ENCODE measurements at places on chromosomes 16 and 17.

DNA sequence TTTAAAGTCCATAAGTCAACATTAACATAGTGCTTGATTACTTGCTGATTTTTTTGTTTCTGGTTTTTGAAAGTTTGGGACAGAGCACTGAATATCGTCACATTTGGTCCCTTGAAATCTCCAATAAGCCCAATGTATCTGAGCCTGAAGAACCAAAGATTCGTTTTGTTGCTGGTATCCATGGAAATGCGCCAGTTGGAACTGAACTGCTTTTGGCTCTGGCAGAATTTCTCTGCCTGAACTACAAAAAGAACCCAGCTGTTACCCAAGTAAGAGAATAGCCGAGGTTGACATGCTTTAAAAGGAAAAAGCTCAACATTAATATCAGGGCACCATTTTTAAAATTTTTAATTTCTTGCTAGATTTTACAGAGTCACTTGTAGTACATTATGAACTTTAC lies 27.7 kb upstream of the GOSR1 start:
- no peak for DNase-seq

DNA sequence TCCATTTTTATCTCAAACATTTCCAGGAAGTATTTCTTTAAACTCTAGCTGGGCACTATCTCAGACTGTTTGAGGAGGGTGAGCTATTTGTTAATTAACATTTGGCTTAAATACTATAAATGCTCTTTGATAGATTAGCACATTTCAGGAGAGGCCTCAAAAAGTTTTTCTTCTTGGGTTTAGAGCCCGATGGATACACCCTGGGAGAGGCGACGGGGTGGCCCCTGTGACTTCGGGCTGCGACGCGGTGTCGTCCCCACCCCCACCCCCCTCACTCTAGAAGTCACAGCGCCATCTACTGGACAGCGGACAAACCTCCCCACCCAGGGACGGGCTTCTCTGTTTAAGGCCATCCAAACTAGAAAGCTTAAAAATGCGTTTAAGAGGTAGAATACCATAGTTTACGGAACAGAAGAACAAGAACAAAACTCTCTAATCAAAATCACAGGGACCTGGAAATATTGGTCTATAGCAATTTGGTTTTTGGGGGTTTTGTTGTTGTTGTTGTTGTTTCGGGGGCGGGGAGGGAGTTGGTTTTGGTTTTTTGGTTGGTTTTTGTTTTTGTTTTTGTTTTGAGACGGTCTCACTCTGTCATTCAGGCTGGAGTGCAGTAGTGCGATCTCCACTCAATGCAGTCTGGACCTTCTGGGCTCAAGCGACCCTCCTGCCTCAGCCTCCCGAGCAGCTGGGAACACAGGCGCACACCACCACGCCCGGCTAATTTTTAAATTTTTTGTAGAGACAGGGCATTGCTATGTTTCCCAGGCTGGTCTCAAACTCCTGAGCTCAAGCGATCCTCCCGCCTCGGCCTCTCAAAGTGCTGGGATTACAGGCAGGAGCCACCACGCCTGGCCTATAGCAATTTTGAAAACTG lies 254.4 kb downstream of the C16orf95 start:
- peak; percentile 30 for DNase-seq

DNA sequence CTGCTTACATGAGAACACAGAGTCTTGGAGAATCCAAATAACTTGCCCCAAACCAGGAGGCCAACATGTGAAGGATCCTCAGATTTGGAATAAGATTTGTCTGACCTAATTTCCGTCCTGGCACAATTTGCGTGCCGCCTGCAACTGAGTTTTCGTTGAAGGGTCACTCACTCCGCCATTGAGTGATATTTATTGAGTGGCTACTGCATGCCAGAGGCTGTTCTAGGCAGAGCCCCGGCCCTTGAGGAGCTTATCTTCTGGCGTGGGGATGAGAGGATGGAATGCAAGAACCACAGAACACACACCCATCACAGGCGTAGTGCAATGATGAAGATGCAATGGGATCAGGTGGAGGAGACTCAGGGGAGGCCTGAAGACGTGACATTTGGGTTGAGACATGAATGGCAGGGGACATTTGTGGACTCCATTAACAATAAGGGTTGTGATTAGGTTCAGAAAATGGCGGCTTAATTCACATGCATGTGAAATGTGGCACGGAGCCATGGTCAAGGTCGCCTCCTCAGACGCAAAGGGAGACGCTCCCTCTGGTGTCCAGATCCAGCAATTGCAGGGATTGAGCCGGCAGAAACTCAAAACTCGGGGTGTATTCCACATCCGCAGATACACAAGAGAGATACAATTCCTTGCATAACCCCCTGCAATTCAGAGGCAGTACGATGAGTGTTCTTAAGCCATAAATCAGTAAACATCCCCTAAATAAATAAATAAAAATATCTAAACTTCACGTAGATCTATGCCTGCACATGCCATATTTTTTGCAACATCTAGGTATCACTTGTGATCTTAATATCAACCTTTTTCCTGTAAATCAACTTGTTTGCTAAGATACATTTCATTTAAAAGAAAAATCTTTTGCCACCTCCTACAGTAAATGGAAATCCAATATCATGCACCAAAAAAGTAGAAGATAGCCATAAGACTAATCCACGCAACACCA lies 57.9 kb upstream of the CACNG4 start:
- peak; percentile 41 for DNase-seq

DNA sequence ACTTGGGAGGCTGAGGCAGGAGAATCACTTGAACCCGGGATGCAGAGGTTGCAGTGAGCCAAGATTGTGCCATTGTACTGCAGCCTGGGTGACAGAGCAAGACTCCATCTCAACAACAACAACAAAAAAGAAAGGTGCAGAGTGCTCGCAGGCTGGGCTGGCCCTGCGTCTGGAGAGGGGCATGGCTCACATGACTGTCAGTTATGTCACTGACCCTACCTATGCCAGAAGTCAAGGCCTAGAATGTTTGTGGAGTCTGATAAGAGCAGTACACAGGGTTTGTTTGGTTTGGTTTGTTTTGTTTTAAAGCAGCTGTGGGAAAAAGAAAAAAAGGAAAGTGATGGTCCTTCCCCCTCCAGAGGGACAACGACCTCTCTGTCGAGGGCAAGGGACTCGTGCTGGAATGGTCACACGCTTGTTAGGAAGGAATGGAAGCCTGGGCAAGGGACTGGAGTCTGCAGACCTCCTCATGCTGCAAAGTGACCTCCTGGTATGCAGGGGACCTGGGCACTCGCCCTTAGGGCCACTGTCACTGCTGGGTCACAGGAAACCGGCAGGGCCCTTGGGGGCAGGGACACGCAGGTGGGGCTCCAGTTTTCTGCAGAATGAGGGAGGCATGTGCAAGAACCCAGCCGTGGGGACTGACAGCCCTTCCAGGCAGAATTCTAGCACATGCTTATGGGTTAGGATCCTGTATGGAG lies 10.1 kb upstream of the OSGIN1 start:
- DNase-seq, result no peak

DNA sequence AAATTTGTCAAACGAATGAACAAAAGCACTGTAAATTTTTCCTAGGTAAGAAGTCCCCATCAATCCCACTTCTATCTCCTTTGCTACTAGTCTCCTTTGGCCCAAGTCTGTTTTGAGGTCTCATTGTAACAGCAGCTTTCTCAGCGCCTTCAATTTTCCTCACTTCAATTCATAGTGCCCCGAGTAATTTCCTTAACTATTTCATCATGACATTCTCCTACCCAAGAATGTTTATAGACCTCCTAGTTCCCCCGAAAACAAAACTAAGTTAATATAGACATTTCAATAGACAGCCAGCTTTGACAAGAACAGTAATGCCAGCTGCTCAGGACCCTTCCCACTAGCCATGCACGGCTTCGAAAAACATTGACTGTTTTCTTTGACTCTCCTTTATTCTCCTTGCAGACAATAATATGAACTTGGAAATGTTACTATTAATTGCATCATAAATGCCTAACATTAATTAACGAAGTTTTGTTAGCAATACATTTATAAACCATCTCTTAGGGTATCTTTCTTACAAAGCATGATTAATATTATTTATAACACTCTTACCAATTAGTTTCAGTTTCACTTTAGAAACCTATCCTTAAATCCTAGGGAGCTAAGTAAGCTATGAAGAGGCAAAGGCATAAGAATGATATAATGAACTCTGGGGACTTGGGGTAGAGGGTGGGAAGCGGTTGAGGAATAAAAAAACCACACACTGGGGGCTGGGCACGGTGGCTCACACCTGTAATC lies 22.8 kb downstream of the GLG1 start:
- DNase-seq, result no peak

- DNase-seq, result no peak
Observed at GRCh38 chr17:58227733-58228132, 8.7 kb upstream of the MKS1 start.

DNA sequence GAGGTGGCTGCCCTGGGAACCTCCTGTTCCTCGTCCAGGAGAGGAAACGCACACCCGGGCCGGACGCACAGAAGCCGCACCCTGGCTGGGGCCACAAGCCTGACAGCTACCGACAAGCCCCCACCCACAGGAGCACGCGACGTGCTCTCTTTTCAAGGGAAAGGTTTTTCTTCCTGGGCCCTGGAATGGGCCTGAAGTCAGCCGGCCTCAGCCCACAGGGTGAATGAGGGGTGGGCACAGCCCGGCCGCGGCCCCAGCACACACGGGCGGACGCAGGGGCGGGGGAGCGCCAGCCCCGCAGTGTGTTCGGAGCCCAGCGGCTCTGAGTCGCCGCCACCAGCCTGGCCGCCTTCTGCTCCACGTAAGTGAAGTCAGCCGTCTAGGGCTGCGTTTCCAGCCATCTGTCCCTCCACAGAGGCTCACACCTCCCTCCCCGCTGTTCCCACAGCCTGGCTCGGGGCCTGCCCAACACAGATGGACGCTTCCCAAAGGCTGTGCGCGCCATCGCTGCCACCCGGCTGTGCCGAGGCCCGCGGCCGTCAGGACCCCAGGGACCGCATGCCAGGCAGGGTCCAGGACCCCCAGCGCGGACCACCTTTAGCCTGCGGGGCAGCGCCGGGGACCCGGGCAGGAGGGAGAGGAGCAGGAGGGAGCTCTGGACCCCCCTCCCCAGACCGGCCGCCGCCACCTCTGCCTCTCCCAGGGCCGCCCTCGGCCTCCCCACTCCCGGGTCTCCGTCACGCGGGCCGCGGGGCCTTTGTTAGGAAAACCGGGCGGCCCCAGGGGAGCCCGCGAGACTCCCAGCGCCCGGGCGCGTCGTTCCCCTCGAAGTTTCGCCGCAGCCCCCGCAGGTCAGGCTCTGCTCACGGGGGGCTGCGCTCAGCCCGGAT lies 36.8 kb downstream of the CBFA2T3 start:
- DNase-seq, result no peak

GRCh38 chr17:17455173-17455572 lies 21.6 kb upstream of the MED9 start:
- DNase-seq, result no peak

DNA sequence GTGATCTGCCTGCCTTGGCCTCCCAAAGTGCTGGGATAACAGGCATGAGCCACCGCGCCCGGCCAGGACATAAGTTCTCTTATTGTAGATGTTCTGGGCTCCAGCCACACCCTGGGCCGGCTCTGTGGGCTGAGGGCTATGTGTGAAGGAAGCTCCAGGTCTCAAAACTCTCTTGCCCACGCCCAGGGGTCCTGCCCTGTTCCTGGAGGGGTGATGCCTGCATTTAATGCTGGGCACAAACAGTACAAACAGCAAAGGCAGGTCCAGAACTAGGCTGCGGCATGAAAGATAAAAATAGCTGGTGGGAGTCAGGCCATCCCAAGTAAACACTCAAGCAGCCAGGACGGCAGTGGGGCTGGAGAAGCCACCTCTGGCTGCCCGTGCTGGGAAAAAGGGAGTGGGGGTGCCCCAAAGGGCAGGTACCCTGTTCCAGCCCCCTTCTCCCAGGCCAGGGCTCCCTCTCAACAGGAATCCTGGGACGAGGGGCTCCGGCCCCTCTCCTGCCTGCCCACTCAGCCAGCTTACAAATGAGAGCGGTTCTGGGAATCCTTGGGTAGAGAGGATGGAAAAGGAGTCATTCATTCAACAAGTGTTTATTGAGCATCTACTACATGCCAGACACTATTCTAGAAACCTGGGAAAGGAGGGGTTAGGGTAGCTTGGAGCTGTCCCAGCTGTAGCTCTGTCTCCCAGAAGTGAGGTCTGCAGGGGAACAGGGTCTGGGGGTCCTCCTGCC lies 4.6 kb downstream of the TRIM47 start:
- no peak for DNase-seq

DNA sequence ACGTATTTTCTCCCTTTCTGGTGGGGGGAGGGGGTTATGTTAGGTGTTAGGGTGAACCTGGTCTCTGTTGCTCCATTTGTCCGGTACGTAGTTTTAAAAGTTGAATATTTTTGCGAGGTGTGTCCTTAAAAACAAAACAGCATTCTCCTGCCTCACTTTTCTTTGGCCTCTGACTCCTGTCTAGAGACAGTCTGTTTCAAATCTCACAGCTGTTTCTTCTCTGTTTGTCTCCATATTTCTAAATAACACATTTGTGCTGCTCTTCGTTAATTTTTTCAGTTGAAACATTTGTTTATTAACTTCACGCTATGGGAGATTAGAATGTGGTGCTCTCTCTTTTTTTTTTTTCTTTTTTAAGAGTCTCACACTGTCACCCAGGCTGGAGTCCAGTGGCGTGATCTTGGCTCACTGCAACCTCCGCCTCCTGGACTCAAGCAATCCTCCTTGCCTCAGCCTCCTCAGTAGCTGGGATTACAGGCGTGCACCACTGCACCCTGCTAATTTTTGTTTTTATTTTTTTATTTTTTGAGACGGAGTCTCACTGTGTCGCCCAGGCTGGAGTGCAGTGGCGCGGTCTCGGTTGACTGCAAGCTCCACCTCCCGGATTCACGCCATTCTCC lies 31.7 kb downstream of the RPA1 start:
- DNase-seq, result no peak

DNA sequence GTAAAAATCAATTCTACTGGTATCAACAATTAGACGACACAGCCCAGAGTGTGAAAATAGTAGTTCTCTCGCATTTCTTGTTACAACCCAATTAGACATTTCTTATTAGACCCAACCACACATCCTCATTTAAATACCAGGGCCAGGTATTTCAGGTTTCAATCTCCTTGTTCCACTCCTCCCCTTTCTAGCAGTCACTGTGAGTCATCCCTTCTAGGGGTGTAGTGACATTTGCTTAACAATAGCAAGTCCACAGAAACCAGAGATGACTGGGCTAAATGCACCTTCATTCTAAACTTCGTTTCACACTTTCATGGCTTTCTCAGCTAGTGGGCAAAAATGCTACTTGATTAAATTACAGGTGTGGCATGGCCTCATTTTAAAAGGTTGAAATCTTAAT lies 116.9 kb upstream of the CACNG3 start:
- no peak for DNase-seq

- DNase-seq, result no peak
Observed at GRCh38 chr17:1322014-1322428, 42.6 kb downstream of the TRARG1 start.

- DNase-seq, result no peak
Observed at GRCh38 chr16:72226136-72226535, 54.2 kb upstream of the PMFBP1 start.
